Activated T-cell treated with anti-CD3 and anti-CD28 coated beads, Interleukin-2, amount 50 U/mL, for 48 hours (primary cell): ENCODE measurements at places on chromosomes 2 and 18.

- no peak for DNase-seq
Observed at GRCh38 chr2:172038604-172039003, 38.9 kb downstream of the METAP1D start.

- no peak for DNase-seq
Observed at GRCh38 chr18:3526421-3527354, 76.7 kb downstream of the TGIF1 start.

GRCh38 chr2:62964671-62965070 is 86.0 kb upstream of the OTX1 start:
- DNase-seq, result no peak

GRCh38 chr18:33844232-33844631 is 266.2 kb downstream of the ASXL3 start:
- no peak for DNase-seq

DNA sequence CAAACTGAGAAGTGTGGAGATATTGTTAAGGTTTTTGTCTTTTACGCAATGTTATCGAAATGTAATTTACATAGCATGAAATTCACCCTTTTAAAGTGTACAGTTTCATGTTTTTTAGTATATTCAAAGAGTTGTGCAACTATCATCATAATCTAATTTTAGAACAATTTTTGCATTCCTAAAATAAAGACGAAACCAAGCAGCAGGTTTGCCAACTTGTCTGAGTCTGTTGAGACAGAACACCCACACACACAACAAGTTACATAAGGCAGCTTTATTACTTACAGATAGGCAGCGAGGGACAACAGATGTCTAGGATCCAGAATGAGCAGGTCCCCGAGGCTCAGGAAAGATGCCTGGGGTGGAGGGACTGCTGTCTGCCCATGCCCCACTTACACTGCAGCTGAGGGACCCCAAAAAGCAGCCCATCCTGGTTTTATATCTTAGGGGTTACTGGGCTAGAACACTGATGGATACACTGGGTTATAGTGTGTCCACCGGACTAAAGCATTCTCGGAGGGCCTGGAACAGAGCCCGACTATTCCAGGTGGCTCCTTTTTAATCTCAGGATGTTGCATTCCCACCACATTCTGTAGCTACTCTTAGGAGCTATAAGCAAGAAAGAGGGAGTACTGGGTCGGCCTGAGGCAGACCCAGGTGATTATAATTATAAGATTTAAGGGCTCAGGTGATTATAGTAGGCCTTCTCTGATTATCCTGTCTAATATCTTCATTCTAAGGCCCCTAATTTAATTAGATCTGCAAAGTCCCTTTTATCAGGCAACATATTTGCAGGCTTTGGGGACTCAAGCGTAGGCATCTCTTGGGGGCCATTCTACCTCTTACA is 150.2 kb upstream of the DOK6 start:
- DNase-seq, result no peak

- DNase-seq, result peak; percentile 47
Observed at GRCh38 chr2:98484652-98485452, 40.2 kb downstream of the INPP4A start.

- no peak for DNase-seq
Observed at GRCh38 chr2:68423966-68424650, 43.0 kb downstream of the FBXO48 start.

- no peak for DNase-seq
Observed at GRCh38 chr2:63064197-63064596, 13.6 kb downstream of the OTX1 start.

- peak; percentile 79 for DNase-seq
Observed at GRCh38 chr2:47272031-47272864, 117.1 kb upstream of the STPG4 start.

- no peak for DNase-seq
Observed at GRCh38 chr2:119516121-119516520, 8.2 kb downstream of the SCTR start.

- no peak for DNase-seq
Observed at GRCh38 chr18:55738483-55739114, 150.6 kb upstream of the TCF4 start.

- DNase-seq, result no peak
Observed at GRCh38 chr2:11923935-11924334, 177.5 kb downstream of the LPIN1 start.

GRCh38 chr2:162126111-162126519 is 25.9 kb downstream of the GCG start:
- DNase-seq, result no peak

DNA sequence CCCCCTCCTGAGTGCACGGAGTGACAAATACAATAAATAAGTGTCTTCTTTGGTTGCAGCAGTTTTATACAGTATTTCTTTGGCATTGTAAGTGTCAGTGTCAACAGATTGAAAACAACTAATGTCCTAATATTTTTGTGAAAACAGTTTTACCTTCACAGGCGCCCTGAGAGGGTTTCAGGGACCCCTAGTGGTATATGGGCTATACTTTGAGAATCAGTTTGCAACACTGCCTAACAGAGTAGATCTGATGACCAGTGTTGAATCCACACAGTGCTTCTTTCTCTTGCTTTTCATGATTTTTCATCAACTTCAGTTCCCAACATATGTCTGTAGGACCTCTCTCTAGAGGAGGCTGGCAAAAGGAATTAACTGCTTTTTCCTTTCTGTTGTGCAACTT is 162.2 kb downstream of the PRPF40A start:
- DNase-seq, result no peak

DNA sequence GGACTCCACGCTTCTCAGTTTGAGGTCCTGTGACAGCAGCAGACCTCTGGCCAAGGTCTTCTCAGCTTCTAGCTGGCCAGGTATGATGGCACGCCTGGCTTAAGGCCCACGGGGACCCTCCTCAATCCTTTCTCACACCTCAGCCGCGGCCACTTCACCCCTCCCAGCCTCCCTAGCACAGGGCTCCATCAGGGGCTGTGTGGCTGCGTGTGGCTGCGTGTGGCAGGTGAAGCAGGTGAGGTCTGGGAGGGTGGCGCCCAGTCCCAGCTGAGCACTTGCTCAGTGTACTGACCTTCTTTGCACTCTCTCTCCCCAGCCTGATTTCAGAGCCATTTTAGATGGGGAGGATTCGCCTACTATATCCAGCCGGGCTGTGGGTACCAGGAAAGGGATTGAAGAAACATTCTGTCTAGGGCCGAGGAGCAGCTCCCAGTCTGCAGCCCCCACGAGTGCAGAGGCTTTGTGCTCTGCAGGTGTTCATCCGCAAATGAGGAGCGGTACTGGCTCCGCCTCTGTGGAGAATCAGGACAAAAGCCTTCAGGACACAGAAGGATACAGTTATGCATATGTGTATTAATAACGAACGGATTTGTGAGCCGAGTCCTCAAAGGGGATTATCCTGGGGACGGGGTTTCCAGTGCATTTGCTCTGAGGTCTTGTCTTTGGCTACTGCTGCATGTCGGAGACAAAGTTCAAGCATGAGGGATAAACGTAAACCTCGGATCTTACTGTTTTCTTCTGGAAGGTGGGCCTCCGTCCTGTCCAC is 236.9 kb upstream of the RAB6C start:
- DNase-seq, result no peak

- no peak for DNase-seq
Observed at GRCh38 chr2:33336036-33336625, 140.3 kb upstream of the RASGRP3 start.

GRCh38 chr2:26487192-26487591 is 9.3 kb upstream of the OTOF start:
- DNase-seq, result no peak

DNA sequence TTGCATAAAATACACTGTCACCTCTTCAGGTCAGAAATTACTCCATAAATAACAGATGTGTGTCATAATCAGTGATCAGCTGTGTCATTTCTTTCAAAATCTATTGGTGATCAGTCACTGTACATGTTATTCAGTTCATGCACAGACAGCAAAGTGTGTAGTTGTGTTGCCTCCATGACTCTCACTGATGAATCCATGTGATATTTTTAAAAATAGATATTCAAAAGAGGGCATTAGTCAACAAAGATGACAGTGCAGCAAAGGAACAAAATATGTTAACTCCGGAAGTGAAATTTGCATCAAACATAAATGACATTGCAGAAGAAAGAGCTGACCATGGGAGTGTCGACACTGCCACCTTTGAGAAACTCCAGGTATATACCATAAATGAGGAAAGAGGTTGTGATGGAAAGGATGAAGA is 17.1 kb upstream of the MCM6 start:
- no peak for DNase-seq

GRCh38 chr2:191304939-191305875 is 60.0 kb downstream of the MYO1B start:
- DNase-seq, result no peak

DNA sequence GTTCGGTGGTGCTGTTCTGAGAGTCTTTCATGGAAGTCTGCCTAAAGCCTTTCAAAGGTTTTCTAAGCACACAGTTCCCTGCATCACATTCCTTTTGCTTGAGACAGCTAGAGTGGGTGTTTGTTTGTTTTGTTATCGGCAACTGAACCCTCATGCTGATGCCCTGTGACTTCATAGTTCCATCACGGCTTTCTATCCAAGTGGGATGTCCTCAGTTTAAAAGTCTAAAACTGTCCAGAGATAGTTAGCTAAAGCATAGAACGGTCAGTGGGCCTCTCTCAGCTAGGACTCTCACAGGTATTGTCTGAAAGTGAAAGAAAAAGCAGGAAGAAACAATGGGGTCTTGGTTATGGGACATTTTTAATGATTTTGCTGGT is 337.3 kb downstream of the OSR1 start:
- no peak for DNase-seq

- peak; percentile 76 for DNase-seq
Observed at GRCh38 chr2:60581433-60582282, 28.2 kb upstream of the BCL11A start.

GRCh38 chr18:58671632-58672564 is 633 bp downstream of the MALT1 start:
- DNase-seq, result no peak

DNA sequence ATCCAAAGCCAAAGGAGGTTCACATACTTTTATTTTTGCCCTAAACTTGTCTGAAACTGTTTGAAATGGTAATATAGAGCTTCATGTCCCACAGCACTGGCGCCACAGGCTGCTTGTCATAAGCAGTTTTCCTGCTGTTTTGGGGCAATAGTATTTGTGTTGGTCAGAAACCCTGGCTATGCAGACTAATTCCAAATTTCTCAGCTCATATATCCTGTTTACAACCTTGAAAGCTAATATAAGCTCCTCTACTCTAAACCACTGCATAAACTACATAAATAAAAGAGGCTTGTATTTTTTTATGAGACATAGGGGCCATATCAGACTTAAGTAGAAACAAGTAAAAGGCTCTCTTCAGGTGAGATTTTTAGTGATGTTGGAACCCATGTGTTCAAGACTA is 736.8 kb upstream of the ID2 start:
- no peak for DNase-seq

DNA sequence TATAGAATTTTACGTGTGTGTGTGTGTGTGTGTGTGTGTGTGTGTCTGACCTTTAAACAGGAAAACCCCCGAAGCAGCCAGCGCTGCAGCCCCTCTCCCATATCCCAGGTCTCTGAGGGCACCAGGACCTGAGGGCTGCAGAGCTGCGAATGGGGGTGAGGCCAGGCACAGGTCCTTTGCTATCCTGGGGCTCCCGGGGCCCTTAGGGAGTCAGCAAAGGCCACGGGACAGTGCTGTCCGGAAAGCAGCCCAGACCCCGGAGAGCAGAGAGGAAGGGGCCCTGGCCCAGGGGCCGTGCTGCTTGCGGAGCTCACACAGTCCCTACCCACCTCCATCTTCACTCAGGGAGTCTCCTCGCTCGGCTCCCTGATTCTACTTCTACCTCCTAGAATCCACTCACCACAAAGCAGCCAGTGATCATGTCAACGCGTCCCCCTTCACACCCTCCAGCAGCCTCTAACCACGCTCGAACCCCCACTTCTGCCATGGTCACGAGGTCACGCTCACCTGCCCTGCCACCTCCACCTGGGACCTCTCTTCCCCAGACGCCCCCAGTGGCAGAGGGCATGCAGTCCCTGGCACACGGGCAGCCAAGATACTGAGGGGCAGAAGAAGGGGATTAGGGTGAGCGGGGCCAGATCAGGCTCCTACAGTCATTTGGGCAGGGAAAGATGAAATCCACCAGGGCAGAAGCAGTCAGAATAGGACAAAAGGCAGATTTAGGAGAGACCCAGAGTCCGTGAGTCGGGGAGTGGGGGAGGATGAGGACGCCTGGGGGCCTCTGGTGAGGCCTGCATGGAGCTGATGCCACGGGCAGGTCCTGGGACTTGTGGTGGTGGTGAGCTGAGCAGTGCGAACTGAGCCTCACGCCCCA is 86.7 kb downstream of the USP40 start:
- no peak for DNase-seq

- no peak for DNase-seq
Observed at GRCh38 chr2:223900531-223900930, 44.6 kb downstream of the WDFY1 start.

- no peak for DNase-seq
Observed at GRCh38 chr2:218009231-218009630, 6.4 kb upstream of the TNS1 start.

GRCh38 chr2:25894135-25894830 is 16.0 kb upstream of the ASXL2 start:
- DNase-seq, result no peak

DNA sequence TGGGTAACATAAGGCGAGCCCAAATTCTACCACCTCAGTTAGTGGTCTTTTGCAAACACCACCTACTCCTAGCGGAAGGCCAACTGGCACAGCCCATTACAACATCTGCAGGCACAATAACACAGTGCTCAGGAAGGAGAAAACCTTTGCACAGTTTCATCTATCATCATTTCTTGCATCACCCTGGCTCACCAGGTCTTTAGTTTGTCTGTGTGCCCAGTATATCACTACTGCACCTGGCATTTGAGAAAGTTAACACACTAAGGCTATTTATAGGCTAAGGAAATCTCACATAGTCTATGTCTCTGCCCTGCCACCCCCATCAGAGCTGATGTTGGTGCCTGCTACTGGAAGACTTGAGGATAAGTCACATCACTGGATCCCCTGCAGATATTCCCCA is 484.0 kb downstream of the SATB2 start:
- no peak for DNase-seq

GRCh38 chr2:15990151-15991101 is 50.1 kb downstream of the MYCN start:
- no peak for DNase-seq

DNA sequence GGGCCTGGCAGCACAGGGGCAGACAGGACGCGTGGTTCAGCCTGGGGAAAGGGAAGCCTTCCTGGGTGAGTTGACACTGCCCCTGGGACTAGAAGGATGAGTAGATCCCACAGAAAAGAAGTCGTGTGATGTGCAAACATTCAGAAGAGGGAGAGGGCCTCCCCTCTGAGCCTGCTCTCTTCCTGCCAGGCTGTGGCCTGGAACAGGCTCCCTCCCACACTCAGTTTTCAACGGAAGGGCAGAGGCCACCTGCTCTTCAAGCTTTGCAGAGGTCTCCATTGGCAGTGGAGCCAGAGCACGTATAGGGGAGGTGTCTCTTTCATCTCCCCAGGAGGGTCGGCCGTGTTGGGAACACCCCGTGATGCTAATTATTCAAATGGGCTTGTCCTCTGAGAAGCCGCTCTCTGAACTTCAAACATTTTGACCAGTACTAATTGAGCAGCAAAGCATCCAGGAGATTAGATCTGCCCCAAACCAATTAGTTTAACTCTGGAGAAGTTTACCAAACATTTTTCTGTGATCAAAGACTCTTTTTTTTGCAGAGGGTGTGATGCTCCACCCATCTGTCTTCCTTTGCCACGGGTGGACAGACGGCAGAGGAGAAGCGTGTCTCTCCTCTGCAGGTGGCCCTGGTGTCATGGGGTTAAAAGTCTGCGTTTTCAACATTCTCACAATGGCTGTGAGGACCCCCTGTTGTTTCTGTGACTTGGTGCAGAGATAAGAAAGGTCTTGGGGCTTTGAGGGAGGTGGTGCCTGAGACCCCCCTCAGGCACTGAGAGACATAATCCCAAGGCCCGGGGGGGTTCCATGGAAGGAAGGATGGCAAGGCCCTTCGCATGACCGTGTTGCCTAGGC is 29.5 kb upstream of the ODC1 start:
- no peak for DNase-seq

- DNase-seq, result no peak
Observed at GRCh38 chr2:35080231-35080910, 1275.2 kb upstream of the CRIM1 start.
